ENCODE measurements at places on chromosomes 4 and X. TPM values are rescaled to one million over a fixed set of nuclear protein-coding genes. Genes with fewer than 3 reads are reported as not detected.

The TCEAL7 gene
- total RNA-seq: 25.2 TPM

The CRMP1 gene
- total RNA-seq: 0.06 TPM

The PRSS12 gene
- total RNA-seq: under 0.01 TPM

The ZMAT1 gene
- 1.7 TPM for total RNA-seq

The FBXL5 gene
- 110 TPM for total RNA-seq

The CDS1 gene
- total RNA-seq: 0.25 TPM
